ENCODE measurements at places on chromosomes 16 and 17. TPM values are rescaled to one million over a fixed set of nuclear protein-coding genes. Genes with fewer than 3 reads are reported as not detected.

SOX15 gene
- total RNA-seq: 0.98 TPM

KDM6B gene
- total RNA-seq: 12.0 TPM

GNAO1 gene
- total RNA-seq: under 0.01 TPM

C16orf46 gene
- 0.49 TPM for total RNA-seq

LHX1 gene
- total RNA-seq: 31.1 TPM

CORO7 gene
- 38.0 TPM for total RNA-seq

SDR42E2 gene
- not detected for total RNA-seq

AATK gene
- 0.89 TPM for total RNA-seq

CA4 gene
- total RNA-seq: not detected

SEPTIN12 gene
- total RNA-seq: not detected

FMNL1 gene
- 11.4 TPM for total RNA-seq
